ENCODE measurements at places on chromosomes 1 and 21. TPM values are rescaled to one million over a fixed set of nuclear protein-coding genes. Genes with fewer than 3 reads are reported as not detected.

The KCNE1 gene
- total RNA-seq = 0.23 TPM

The KCNT2 gene
- total RNA-seq = 2.9 TPM

The LRRC40 gene
- 6.4 TPM for total RNA-seq

The CFH gene
- 272 TPM for total RNA-seq

The SRRM1 gene
- total RNA-seq = 18.9 TPM

The WNT9A gene
- total RNA-seq = 0.23 TPM

The VHLL gene
- total RNA-seq = 0.23 TPM

The RNU1-2 gene
- 3,022 TPM for total RNA-seq

The GCSAML gene
- not detected for total RNA-seq

The DDAH1 gene
- 17.8 TPM for total RNA-seq

The RPTN gene
- not detected for total RNA-seq

The ZFP69B gene
- total RNA-seq = 7.2 TPM

The PLCH2 gene
- total RNA-seq = not detected

The HMCN1 gene
- total RNA-seq = 133 TPM

The ALDH4A1 gene
- 18.9 TPM for total RNA-seq

The C4BPA gene
- total RNA-seq = not detected

The AXDND1 gene
- total RNA-seq = 0.47 TPM
